Osteoblast (primary cell): ENCODE measurements at places on chromosomes 16 and 17.

DNA sequence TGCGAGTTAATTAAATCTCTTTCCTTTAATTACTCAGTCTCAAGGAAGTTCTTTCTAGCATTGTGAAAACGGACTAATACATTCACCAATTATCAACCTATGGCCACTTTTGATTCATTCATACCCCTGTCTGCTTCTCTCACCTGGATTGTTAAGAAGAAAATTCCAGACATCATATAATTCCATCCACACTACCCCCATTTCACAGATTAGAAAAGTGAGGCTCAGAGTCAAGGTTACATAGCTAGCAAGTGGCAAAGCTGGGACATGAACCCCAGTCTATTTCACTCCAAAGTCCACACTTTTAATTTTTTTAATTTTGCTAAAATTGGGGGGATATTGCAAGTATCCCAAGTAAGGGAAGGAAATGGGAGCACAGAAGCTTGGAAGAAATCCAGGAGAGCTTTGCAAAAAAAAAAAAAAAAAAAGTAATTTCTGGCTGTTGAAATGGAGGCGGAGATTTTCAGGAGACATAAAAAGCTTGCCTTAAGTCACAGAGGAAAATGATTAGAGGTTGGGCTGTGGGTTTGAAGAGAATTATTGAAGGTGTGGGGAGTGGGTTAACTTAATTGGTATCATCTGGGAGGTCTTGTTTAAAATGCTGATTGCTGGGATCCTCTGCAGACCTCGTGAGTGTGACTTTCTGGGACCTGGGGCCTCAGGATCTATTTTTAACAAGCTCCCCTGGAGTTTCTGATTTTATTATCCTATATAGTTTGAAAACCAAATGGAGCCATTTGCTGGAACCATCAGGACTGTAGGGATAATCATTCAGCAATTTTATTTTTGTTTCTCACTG is 42.3 kb upstream of the ZKSCAN2 start:
- no peak for DNase-seq

- peak; percentile 97 for DNase-seq
These were observed at the start of gene CDIPT for GRCh38 chr16:29862884-29863668. Gene CDIPT (minus strand): TSS chr16:29863226. CDS start chr16:29862857, 369 bp downstream.

- DNase-seq, result no peak
These were observed 147.9 kb downstream of the STXBP4 start for GRCh38 chr17:55116440-55116914.

- DNase-seq, result no peak
These were observed 62.4 kb upstream of the TBX2 start for GRCh38 chr17:61337290-61337689.

DNA sequence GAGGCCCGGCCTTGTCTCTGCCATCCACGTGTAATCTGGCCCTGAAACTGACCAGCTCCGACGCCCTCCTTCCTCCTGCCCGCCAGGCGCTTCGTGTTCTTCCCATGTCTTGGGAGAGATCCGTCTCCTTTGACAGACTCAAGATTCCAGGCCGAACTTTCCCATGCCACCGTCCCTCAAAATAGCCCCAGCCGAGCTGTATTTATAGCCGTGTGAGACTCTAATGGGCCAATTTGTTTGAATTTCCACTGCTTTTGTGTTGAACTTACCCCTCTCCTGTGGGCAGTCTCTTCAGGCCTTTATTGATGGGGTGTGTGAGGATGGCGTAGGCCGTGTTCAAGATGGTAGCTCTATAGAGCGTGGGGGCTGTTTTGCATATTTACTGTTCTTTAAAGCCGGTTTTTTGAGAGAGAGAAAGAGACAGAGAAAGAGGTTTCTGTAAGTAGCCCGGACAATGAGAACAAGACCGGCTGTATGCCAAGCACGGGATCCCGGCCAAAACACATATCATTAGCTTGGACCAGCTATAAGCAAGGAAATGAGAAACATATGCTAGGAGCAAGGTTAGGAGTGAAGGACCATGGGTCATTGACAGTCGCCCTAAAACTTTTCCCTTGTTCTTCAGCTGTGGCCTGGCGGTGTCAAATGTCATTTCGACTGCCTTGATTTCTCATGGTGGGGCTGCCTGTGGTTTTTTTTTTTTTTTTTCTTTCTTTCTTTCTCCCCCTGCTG is 124.5 kb upstream of the ZFHX3 start:
- DNase-seq, result peak; percentile 93

DNA sequence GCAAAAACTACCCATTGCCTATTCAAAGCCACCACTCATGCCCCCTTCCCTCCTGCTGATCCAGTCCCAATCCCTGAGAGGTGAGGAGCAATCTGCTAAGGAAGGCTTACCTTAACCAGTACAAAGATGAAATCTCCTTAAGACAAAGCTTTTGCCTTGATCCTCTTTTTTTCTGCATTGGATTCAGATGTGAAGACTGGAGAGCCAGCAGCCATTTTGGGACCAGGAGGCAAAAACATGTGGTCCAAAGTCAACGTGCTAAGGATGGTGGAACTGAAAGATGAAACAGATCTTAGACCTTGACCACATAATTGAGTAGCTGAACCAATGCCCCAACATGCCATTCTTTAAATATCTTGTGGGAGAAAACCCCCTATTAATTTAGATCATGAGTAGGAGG is 171.4 kb downstream of the IRX5 start:
- no peak for DNase-seq

DNA sequence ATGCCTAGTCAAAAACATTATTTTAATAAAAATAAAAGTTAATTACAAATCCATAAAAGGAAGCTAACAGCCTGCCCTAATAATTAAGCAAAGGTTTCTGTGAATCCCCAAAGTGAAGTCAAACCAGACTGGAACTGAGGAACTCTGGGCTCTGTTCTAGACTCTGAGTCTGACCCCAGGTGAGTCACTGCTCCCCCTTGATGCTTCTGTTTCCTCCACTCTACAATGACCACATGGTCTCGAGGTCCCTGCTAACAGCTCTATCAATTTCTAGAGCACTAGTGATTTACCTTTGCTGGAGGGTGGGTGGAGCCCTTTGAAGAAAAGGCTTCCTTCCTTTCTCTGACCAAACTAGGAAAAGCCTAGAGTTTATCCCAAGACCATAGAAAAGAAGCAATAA is 32.4 kb downstream of the XPO6 start:
- no peak for DNase-seq

DNA sequence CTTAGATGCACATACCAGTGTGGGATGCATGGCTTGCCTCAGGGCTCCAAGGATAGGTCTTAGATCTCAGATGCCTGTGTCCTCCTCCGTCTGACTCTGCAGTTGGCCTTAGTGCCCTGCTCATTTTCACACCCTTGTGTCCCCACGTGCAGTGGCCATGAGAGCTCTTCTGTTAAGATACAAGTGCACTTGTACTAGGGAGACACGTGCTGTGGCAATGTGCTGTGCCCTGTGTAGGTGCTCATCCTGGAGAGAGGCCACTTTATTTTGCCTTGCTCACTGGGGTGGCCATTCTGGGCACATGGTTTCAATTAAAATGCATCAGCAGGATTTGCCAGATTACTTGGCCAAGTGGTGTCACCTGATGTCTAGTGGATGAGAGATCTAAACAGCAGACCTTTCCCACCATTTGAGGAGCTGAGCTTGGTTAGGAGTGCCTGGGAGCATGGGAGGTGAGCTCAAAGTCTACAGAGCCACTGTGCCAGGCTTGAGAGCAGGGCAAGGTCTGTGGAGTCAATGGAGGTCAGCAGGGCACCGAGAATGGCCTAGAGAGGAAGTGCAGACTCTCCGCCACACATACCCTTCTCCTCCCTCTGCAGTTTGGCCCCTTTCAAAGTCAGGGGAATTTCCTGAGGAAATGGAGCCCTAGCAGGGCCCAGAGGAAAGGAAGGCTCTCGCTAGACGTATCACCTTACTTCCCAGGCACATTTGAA is 25.2 kb upstream of the SMPD3 start:
- peak; percentile 27 for DNase-seq

DNA sequence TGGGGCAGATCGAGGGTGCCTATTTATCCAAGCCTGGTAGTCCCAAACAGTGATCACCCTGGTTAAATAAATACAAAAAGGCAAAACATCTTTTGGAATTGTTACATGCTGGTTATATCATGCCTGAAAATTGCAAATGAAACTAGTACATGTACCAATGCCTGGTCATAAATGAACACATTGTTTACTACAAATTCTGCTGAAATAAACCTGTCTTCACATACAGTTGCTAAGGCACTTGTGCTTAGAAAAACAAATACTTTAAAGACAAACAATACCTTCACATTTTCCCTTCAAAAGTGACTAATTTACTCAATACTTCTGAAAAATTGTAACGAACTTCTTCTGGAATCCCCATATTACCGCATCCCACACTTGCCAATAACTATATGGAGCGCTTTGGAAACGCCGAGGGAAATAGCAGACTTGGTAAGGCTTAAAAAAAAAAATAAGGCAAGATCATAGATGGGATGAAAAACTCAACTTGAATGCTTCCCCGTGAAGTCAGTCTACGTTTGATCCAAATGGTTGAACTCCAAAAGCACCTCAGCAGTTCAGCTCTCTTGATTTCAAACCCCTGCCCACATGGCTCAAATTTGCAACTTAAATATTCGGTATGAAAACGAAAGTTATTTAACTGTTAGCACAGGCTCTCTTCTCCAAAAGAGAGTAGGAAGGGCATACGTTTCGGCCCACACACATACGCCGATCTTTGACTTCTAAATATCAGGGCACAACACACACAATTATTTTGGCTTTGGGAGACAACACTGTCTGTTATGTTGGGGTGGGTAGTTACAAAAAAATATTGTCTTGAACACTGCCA is 264.5 kb downstream of the NTN1 start:
- no peak for DNase-seq

GRCh38 chr16:70375636-70376611 is 29.2 kb downstream of the DDX19A start:
- DNase-seq, result no peak

DNA sequence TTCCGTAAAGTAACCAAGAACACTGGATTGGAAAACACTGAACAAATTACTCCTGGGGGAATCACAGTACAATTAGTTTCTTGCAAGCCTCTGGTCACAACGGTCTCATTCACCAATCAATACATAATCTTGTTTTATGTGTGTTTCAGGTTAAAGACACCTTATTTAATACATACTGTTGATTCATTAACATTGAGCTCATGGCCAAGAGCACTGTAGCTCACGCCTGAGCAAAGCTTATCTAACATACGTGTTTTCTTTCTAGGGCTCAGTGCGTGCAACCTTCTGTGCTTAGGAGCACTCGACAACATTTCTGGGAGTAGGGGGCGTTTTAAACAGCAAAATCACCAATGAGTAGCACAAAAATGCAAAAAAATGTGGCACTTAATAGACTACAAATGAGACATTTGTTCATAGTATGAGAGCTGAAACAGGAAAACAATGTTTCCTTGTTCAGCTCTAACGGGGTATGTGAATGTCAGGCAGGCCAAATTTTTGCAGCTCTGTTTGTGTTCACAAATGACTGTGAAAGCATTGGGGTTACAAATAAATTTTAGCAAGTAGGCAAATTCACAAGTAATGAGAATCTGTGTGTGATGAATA is 206.2 kb downstream of the CNTNAP4 start:
- DNase-seq, result no peak

DNA sequence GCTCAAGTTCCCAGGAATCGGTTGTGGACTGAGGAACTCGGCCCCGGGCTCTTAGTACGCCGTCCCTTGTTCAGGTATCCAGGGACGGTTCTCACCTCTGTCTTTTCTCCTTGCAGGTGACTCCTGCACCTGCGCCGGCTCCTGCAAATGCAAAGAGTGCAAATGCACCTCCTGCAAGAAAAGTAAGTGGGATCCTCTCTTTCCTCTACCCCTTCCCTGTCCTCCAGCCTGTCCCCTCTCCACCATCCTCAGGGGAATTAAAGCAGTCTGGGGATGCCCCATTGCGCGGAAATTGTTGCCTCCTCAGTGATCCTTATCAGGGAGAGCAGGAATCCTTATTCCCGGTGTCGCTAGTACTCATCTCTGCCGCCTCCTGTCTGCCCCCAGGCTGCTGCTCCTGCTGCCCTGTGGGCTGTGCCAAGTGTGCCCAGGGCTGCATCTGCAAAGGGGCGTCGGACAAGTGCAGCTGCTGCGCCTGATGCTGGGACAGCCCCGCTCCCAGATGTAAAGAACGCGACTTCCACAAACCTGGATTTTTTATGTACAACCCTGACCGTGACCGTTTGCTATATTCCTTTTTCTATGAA is 585 bp downstream of the MT2A start:
- DNase-seq, result no peak

GRCh38 chr16:19835968-19836421 is 48.7 kb downstream of the GPRC5B start:
- DNase-seq, result no peak

DNA sequence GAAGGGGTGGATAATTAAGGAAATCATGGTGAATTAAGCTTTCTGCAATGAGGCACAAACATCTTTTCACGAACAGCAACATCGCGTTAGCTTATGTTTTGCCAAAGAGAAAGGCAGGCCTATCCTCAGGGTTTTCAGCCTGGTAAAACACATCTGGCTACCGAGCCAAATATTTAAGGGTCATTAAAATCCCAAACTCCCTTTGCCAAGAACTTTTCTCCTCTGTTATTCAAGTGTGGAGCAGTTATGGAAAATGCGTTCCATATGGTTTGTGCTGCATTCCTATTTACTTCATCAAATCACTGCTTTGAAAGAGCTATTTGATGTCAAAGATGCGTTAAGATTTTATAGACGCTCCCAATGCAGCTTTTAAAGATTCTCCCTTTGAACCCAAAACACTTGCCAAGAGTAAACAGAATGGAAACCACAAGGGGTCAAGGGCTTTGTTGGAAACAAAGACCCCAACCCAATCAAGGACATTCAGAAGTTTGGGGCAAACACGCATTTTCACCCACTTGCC is 308.3 kb upstream of the CDH5 start:
- DNase-seq, result peak; percentile 74

DNA sequence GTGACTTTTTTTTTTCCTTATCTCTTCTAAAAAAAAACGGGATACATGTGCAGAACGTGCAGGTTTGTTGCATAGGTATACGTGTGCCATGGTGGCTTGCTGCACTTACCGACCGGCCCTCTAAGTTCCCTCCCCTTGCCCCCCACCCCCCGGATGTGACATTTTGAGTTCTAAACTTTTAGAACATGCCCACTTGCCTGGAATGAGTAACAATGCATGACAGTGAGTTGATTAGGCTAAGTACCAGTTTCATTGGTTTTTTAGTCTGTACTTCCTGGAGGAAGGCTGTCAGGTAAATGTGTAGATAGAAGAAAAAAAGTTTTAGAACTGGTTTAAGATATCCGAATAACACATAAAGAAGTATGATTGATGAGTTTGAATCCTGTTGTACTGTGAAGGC is 4.0 kb downstream of the BPTF start:
- peak; percentile 63 for DNase-seq
